ENCODE measurements at places on chromosomes 3 and 15.

GRCh38 chr3:58613236-58614132 lies 36.3 kb upstream of the FAM107A start:
- DNase-seq = no peak

DNA sequence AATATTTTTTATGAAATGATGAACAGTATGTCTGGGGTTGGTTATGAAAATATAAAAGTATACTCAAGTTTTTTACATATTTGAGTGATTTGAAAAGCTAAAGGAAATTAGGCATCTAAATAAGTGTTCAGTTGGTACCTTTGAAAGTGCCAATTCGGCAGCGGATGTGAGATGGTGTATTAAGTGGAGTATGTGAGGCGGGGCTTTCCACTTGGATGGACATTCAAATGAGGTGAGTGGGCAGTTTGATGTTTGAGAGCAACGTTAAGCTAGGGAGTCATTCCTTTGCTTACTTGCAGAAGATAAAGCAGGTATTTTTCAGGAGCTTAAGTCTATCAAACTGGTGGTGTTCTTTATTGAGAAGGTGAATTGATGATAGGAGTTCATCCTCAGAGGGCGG lies 189.0 kb upstream of the GOLIM4 start:
- no peak for DNase-seq

GRCh38 chr15:63942486-63943365 lies 103.6 kb downstream of the DAPK2 start:
- DNase-seq = no peak

DNA sequence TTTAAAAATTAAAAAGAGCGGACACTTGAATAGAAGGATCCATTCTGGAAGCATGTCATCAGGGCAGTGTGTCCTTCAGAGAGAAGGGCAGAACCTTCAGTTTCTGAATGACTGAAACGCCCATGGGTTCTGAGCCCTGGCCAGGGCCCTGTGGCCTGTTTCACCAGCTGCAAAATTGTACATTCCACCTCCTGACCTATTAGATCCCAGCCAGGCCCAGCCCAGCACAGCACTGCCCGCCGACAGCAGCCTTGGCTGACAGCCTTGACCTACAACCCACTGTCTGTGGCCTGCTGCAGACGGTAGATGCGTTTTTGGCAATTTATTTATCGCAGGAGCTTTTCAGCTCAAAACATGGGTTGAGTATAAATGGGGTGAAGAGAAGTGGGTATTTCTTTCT lies 5.9 kb upstream of the POLG start:
- no peak for DNase-seq

GRCh38 chr3:149620291-149621020 lies 37.4 kb downstream of the WWTR1 start:
- DNase-seq = no peak

GRCh38 chr15:89671687-89672086 lies 7.5 kb downstream of the PLIN1 start:
- DNase-seq = no peak

DNA sequence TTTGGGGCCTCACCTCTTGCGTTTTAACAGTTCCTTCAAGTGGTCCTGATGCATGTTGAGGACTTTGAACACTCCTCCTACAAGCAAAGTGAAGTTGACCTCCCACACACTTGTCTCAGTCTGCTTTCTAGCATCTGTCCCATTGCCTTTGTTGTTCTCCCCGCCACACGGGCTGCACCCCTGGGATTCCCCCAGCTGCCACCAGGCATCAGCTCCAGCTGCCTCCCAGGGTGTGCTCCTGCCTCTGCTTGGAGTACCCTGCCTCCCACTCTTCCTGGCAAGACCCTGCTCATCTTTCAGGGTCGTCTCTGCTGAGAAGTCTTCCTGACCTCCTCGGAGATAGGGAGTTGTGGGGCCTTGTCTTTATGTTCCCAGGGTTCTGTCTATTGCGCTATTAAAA lies 52.2 kb downstream of the IGF1R start:
- no peak for DNase-seq

DNA sequence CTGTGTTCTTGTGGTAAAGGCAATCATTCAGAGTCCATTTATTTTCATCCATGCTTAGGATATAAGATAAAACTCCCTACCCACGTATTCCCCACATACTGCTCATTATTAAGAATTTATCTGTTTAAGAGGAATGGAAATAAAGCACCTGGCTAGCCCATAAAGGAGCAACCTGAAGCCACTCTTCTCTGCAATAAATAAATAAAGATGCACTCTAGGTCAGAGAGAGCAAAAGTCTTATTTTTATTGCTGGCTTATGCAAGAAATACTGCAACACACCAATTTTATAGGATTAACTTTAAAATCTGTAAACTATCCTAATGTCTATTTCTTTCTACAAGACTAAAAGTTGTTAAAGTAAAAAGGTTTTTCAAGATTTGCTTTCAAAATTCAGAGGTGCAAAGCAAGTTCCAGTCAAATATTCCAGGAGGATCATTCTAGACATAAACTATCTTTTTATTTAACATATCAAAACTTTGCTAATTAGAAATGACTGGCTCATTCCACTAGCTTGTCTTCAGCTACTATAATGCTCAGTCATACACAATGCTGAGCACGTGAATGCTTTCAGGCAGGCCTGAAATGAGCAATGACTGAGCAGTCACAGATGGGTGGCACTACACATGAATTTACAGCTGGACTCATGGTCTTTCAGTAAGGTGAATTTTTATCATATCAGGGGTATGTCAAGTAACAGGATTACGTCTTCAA lies 7.1 kb downstream of the TJP1 start:
- peak; percentile 14 for DNase-seq

DNA sequence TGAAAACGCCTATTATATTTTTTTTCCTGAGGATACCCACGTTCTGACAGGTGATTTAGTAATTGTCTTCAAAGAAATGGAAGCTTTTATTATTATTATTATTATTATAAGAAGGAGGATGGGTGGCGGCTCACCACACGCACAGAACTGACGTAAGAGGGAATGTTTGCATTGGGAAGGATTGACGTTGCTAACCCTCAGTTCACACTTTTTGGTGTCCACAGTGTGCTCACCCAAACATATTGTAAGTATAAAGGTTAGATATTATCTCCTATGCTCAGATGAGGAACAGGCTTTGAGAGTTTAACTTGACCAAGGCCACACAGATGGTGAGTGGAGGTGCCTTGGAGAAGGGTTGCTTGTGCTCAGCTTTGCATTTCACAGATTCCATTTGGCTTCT lies 533.5 kb upstream of the TBL1XR1 start:
- no peak for DNase-seq

- peak; percentile 71 for DNase-seq
Measured at GRCh38 chr3:36944641-36945270, at the start of gene TRANK1. TRANK1 (minus strand) TSS chr3:36945054; CDS start chr3:36944809, 245 bp downstream.
